ENCODE measurements at places on chromosomes 12 and 14.

DNA sequence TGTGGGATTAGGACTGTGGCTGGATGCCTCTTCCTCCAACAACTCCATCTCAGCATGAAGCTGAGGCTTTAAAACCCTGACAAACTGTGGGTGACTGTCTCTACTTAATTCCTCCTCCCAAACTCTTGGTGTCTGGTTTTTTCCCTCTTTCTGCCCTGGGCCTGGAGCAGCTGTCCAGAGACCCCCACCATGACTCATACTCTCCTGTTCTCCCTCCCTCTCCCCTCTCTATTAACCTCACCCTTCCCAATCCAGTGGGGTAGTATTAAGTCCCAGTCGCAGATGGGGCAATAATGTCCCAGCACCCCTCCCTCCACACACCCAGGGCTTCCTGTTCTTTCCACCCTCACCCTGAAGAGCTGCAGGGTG lies 2.0 kb upstream of the DNAJC14 start:
- no peak for DNase-seq

- no peak for DNase-seq
These were observed 277.9 kb downstream of the SSPN start for GRCh38 chr12:26473291-26473690.

- DNase-seq = no peak
These were observed 1272.5 kb upstream of the SEL1L start for GRCh38 chr14:82805892-82806825.

GRCh38 chr14:104290058-104290667 lies 151.8 kb downstream of the KIF26A start:
- DNase-seq = no peak

GRCh38 chr12:108316176-108317086 lies 22.7 kb downstream of the CMKLR1 start:
- DNase-seq = no peak

GRCh38 chr14:97028382-97028781 lies 231.2 kb downstream of the VRK1 start:
- no peak for DNase-seq

DNA sequence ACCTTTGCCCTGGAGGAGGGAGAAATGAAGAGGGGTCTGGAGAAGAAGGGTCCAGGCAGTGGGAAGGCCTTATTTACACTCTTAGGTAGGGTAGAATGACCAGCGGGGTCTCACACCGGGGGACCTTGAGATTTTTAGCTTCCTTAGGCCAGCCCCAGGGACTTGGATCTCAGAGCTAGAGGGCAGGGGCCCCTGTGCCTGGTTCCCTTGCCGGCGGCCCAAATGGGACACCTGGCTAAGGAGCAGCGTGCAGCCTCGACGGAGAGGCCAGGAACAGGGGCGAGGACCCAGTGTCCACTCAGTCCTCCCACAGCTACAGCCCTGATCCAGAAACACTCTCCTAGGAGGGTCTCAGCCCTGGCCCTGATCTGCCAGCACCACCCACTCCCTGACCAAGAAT lies 41.8 kb downstream of the DIO3 start:
- DNase-seq = no peak

DNA sequence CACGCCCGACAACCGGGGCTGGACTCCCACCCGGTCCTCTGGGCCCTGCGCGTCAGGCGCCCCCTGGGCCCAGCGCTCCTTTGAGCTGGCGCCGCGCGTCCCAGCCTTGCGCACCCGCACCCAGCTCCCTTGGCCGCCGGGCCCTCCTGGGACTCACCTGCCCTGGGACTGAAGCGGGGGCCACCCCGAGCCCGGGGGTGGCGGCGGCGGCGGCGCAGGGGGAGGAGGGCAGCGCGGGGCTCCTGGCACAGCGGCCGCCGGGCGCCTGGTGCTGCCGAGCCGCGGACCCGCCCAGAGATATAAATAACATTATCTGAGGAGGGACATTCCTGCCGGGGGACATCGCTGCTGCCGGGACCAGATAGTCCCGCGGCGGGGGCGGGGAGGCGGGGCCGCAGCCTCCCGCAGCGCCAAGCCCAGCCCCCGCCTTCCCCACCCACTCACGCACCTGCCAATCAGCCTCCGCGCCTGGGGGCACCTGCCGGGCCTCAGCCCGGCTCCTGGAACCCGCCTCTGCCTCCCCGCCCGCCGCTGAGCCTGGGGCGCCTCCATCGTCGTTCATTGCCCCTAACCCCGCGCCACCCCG lies at the start of gene SPTB:
Gene SPTB, minus strand, starts transcription at position 273 of the 586 bp plus-strand sequence. CDS start 56,813 bp downstream, outside the sequence.
- DNase-seq = peak; percentile 62

- no peak for DNase-seq
These were observed 36.0 kb downstream of the GCH1 start for GRCh38 chr14:54866588-54866987.

- DNase-seq = no peak
These were observed 15.4 kb upstream of the ANKLE2 start for GRCh38 chr12:132776816-132777568.

DNA sequence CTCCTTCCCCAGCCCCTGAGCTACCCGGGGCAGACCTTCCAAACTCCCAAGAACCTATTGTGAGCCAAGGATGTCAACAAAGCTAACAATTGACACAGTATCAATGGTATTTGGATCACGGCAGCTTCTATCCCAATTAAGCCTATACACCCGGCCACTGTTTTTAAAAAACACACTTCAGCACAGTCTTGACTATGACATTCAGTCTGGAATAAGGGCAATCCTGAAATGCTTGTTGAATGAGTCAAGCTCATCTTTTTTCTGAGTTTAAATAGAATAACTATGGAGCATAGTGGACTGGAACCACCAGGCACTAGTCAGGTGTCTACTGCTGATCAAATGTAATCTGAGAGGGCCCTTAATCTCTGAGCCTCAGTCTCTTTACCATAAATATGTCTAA lies 5.7 kb downstream of the DENND5B start:
- no peak for DNase-seq

DNA sequence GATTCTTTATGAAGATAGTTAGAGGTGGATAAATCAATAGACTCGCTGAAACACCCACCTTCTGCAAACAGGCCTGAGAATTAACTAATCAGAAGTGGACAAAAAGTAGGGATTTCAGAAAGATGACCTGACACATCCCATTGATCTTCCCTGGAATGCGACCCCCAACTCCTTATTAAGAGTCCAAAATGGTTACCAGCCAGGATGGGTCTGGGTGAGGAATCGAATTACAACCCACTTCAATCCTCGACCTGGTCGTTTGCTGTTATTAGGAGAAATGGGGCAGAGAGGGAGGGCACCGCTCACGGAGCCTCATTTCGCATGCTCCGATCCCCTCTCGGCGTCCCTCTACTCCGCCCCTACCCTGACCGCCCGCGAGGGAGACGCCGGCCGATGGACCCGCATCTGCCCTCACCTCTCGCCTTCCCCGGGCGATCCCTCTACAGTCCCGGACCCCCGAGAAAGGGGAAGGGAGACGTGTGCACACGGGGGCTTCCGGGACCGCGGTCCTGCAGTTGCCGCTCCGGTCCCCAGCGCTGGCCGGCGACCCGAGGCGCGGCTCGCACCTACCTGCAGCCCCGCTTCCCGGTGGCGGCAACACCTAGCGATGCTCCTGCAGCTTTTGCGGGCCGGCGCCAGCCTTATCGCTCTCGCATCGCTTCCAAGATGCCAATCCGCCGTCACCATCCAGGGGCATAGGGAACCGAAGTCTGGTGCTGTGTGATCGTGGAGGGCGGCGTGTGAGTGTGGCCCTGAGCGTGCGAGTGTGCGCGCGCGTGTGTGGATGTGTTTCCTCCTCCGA lies 69.3 kb upstream of the USP15 start:
- no peak for DNase-seq

DNA sequence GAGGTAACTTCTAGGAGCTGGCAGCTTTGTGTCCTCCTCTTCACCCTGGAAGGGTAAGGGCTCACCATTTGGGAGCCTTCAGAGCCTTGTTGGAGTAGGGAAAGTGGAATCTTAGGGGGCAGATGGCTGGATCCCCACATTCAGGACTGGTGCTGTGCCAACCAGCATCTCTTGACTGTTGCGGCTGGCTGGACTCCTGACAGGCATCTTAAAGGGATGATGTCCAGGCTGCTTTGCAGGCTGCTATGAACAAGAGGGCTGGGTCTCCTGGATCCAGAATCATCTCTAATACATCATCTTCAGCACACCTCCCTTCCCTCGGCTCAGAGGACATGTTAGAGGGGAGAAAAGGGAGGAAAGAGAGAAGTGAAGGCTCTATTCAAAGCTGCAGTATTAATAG lies 4.4 kb downstream of the CACNB3 start:
- DNase-seq = no peak

DNA sequence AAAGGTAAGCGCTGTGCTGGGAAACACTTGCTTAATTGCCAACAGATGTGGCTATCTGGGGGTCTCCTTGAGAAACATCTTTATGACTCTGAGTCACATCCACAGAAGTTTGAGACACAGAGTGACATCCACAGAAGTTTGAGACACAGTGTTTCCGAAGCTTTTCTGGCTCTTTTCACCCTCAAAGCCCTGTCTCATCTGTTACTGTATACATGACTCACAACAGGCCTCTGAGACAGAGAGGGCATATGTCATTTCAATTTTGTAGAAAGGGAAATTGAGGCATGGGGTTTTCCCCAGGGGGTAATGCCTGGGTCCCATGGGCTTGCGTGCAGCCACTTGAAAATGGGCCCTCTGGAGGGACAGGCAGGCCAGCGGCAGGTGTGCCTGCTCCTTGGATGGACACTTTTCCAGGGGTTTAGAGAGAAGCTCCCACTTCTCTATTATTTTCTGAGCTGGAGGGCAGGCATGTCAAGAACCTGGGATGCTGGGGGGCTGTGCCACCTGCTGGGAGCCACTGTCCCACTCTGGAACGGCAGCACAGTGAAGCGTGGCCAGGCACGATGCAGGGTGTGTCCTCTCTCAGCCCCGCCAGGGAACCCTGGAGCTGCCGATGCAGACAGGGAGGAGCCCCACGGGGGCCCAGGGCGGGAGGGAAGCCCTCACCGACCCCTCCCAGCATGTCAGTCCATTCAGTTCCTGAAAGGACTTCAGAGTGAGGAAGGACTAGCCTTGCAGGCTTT lies 111.3 kb upstream of the FKBP4 start:
- no peak for DNase-seq

DNA sequence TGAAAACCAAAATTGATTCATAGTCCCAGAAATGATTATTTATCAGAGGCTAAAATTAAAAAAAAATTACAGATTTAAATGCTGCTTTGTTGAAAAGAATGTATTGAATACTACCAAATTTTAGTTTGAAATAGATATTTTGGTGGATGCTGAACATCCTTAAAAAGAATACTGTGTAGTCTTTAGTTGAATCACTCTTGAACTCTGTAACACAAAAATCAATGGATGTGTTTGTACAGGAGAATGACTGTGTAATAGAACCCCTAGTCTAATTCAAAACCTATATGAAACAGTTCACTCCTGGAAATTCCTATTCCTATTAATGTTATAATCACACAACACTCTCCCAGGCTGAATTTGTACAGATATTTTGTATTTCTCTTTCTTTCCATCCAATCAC lies 1.5 kb upstream of the TSPAN8 start:
- DNase-seq = no peak

DNA sequence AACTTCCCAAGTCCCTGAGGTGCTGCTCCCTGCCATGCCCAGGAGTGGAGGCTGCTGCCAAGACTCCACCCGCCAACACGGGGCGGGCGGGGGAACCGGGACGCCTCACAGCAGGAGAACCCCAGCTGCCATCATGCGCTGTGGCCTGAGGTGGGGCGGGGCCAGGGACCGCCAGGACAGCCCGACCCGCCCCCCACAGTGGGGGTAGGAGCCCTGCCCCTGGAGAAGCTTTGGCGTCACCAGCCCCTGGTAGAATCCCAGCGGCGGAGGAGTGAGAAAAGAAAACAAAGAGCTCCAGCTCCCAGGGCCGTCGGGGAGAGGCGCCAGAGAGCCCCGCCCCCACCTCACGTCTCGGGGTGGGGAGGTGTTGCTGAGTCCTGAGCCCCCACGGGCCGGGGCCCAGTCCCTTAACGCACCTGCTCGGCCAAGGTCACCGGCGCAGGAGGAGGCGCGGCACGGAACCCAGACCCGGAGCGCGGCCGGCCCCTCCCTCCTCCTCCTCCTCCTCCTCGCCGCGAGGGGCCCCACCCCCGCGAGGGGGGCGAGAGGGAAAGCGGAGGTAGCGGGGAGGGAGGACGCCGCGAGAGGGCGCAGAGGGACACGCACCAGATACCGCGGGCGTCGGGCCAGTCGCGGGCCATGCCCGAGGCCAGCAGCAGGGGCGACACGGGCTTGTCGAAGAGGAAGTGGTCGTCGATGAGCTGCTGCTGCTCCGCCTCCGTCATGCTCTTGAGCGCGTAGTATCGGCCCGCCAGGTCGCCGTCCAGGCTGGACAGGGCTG lies 1.8 kb downstream of the CKB start:
- DNase-seq = peak; percentile 70

GRCh38 chr12:50058743-50059312 lies 1.4 kb downstream of the ASIC1 start:
- no peak for DNase-seq

GRCh38 chr12:110498984-110499706 lies 2.8 kb downstream of the VPS29 start:
- DNase-seq = no peak

DNA sequence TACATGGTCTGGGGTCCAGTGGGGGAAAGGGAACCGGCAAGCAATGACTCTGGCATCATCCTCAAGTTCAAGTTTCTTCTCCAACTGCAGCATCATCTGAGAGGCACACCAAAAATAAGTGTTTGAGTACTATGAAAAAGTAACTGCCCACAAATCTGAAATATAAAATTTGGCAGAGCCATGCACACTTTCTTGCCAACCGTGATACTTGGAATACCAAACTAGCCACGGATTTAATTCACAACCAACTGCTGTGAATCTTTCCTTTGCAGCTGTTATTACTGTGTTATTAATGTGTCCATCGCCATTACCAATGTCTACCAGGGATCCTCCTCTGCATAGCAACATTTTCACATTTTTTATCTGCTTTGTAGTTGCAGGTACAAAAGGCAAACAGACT lies 74.6 kb downstream of the GXYLT1 start:
- no peak for DNase-seq

GRCh38 chr12:8482571-8483061 lies 26.9 kb downstream of the CLEC6A start:
- no peak for DNase-seq

- DNase-seq = no peak
These were observed 25.4 kb downstream of the PPM1A start for GRCh38 chr14:60274448-60274847.

DNA sequence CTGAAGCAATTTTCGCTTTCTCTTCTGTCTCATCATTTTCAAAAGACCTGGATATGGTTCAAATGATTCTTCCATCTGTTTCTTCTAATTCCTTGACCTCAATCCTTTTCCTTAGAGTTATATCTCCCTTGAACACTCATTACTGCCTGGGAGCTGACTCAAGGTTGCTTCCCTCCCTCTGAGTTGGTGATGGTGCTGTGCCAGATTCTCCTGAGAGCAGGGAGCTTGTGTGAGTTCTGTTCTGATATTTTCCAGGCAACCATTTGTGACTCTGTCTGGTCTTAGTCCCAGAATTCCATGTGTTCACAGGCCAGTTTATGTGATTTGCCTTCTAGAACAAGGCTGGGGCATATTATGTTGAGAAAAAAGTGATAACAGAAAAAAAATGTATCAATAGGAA lies 505.1 kb upstream of the SYT1 start:
- no peak for DNase-seq

GRCh38 chr14:68015356-68016254 lies 196.0 kb downstream of the RAD51B start:
- no peak for DNase-seq

- DNase-seq = no peak
These were observed 1.4 kb downstream of the NFKBIA start for GRCh38 chr14:35403114-35403602.
